ENCODE measurements at places on chromosomes 12 and 14.

- no peak for DNase-seq
These were observed 6.3 kb upstream of the RIN3 start for GRCh38 chr14:92507174-92507768.

DNA sequence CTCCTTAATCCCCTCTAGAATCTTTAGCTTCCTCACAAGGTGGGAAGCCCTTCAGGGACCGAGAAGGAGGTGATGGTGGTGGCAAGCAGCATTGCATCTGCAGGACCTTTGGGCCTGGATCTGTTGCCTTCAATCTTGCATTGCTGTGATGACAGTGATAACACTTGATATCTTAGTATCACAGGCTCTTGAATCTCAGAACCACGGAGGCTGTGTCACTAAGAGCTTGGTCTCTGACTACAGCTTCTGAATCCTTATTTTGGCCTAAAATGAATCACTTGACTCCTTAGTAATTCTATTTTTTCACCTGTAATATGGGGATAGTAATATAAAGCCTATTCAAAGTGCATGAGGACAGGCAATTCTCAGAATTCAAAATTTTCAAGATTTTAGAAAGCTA, 8.9 kb upstream of the AMN1 start:
- peak; percentile 45 for DNase-seq

DNA sequence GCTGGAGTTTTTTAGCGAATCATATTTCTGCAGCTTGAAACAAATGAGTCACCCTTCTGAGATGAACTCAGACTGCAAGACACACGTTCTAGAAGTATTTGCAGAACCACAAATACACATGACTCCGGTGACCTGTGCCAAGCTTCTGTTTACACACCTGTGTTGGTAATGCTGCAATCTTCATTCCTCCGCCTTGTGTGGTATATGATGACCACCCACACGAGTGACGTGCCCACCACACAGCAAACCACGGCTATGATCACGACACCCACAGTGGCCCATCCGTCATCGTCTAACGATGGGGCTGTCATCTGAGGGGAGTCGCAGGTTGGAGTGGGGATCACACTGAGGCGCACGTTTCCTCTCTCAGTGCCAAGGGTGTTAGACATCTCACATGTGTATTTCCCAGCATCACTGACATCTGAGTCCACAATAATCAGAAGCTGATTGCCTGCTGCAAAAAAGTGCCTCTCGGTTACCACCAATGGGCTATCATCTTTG, 43.0 kb downstream of the LRIG3 start:
- DNase-seq: no peak

GRCh38 chr14:69473946-69474345, 10.6 kb upstream of the PLEKHD1 start:
- DNase-seq: no peak

GRCh38 chr12:49131894-49132461, 783 bp upstream of the TUBA1B start:
- DNase-seq: no peak

GRCh38 chr14:77043177-77043983, 14.9 kb upstream of the IRF2BPL start:
- DNase-seq: peak; percentile 80

DNA sequence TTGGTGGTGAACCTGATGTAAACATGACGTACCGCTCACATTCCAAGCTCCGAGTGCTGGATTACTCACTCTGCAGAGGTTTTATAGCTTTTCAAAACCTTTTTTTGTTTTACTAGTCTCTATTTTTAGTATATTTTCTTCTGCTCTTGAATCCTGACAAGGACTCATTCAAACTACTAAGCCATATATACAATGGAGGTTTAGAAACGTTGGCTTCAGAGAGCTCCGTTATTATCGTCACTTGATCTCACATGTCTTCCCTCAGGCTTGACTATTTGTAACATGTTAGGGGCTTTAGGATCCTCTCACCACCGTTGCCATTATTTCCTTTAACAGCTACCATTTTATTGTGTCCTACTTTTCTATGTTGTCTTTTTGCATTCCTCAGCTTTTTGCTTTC, 1321.5 kb upstream of the FLRT2 start:
- DNase-seq: no peak

DNA sequence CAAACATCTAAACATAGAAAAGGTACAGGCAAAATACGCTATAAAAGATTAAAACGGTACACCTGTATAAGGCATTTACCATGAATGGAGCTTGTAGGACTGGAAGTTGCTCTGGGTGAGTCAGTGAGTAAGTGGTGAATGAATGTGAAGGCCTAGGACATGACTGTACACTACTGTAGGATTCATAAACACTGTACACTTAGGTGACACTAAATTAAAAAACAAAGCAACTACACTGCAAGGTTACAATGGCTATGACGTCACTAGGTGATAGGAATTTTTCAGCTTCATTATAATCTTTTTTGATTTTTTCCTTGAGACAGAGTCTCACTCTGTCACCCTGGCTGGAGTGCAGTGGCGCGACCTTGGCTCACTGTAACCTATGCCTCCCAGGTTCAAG, 269.2 kb downstream of the KSR2 start:
- DNase-seq: no peak

- DNase-seq: no peak
These were observed 462.4 kb downstream of the TRHDE start for GRCh38 chr12:72734581-72734980.

- DNase-seq: no peak
These were observed 216.9 kb upstream of the HMGA2 start for GRCh38 chr12:65607401-65607841.

DNA sequence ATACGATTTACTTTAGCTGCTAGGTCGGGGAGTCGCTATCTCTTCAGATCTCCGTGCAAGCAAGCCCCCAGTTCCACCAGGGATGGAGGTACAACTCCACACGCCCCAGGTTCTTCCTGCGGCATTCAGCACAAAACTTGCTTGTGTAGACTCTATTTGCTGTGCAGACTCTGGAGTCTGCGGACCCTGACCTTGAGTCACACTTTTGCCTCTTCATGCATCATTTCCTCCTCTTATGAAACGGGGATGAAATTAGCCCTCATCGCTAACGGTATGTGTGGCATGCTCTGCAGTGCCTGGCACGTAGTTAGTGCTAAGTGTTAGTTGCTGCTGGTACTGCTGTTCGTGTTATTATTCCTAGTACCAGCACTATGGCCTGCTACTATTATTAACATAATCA, 84.4 kb downstream of the TMEM132D start:
- no peak for DNase-seq

- no peak for DNase-seq
These were observed 5.4 kb downstream of the RPS6KL1 start for GRCh38 chr14:74917646-74918081.

GRCh38 chr14:22565391-22565945, 23.6 kb downstream of the DAD1 start:
- peak; percentile 21 for DNase-seq

DNA sequence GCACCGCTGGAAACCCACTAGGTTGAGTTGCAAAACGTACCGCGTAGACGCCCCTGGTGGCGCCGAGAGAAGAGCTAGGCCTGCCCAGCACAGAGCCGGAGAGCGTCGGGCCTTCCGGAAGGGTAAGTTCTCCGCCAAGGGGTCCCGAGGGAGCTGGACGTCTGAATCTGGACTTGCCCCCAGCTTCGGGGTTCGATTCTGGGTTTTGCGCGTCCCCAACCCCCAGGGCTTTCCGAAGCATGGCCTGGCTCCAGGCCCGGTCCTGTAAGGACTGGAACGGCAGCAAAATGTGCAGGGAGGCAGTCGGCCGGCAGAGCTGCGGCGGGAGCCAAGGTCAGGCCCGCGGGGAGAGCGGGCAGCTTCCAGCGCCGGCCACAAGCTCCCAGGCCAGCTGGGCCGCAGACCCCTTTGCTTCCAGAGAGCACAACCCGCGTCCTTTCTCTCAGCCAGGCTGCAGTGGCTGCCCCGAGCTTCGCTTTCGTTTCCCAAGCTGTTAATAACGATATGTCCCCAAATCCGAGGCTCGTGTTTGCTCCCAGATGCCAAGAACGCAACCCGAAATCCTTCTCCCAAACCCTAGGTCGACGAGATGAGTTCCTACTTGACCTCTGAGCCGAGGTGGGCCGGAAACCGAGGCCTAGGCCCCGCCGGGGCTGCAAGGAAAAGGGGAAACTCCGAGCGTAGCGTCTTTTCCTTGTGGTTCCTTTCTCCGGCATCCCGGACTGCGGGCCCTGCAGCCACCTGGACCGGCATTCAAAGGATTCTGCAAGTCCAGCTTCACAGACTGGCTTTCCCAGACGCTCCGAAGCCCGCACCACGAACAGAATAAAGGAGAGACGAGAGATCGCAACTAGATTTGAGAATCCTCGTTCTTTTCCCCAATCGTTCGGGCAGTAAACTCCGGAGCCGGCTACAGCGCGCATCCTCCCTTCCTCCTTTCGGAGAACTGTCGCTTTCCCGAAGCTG, 3.2 kb upstream of the TBX5 start:
- no peak for DNase-seq

DNA sequence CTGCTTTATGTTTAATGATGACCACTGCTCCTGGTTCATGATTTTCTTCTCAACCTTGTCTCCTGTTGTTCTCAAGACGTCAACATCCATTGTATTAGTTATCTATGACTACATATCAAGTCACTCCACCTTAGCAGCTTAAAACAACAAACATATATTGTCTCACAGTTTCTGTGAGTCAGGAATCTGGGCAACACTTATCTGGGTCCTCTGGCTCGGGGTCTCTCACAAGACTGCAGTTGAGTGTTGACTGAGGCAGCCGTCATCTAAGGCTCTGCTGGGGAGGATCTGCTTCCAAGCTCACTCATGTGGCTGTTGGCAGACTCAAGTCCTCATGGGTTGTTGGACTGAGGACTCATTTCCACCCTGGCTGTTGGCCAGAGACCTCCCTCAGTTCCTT, 27.3 kb upstream of the FRS2 start:
- no peak for DNase-seq

GRCh38 chr14:51396222-51396815, 156.3 kb downstream of the TMX1 start:
- DNase-seq: no peak

DNA sequence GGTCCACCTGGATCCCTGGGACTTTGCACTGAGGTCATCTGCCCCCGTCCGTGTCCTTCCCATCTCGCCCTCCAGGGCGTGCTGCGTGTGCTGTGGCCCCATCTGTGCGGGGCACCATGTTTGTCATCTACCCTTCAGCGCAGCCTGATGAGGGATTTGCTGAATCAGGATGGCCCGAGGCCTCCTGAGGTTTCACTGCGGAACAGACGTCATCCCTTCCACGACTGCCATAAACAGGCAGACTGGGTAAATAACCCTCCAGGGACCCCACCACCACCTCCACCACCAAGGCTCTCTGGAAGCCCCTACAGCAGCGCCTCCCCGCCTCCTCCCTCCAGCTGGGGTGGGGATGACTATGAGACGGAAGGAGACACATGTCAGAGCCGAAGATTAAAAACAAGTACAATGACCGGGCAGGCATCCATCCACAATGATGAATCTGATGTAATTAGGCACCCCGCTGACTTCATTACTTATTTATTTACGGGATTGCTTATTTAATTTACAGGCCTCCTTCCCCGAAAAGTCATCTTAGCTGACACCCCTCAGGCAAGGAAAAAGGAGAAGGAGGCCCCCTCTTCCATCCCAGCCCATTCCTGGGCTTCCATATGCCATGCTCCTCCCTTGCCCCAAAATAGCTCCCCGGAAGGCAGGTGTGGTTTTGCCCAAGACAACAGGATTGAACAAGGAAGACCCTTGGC, 39.4 kb downstream of the NCOR2 start:
- DNase-seq: no peak

GRCh38 chr12:108019862-108020261, 109.2 kb upstream of the WSCD2 start:
- no peak for DNase-seq

DNA sequence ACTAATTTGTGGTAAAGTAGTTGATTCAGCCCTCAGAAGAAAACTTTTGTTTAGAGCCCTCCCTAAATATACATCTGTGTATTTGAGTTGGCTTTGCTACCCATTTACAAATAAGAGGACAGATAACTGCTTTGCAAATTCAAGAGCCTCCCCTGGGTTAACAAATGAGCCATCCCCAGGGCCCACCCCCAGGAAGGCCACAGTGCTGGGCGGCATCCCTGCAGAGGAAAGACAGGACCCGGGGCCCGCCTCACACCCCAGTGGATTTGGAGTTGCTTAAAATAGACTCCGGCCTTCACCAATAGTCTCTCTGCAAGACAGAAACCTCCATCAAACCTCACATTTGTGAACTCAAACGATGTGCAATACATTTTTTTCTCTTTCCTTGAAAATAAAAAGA, 2.7 kb downstream of the FZD10 start:
- no peak for DNase-seq

DNA sequence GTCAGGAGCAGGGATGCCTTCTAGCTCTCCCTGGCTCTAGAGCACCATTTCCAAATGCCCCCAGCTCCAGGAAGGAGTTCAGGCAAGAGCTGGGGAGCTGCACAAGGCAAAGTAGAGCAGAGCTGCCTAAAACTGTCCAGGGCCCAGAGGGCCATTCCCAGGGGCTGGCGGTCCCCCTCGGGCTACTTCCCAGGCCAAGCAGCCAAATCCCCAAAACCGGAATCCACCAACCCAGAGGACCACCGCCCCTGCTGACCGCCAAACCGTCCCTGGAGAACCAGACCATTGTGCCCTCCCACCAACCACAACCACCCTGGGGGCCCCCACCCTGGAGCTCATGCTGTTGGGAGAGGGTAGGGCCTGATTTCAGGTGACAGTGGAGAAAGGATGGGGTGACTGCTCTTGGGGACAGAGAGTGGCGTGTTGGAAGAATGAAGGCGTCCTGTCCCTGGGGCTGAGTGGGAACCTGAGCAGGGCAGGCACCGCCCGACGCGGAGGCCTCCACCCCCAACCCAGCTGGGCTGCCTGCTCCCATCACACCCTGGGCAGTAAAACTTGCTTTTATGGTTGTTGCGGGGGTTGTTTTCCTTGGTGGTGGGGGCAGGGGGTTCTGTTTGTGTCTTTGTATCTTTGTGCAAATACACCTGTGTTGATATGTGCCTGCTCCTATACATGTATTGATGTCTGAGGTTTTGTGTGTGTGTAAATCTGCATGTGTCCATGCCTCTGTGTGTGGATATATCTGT, 24.0 kb upstream of the KRT78 start:
- DNase-seq: no peak

GRCh38 chr12:27219693-27220054, 24.4 kb upstream of the STK38L start:
- no peak for DNase-seq

GRCh38 chr12:111405859-111406473, at the start of gene SH2B3:
Gene SH2B3, plus strand, starts transcription at chr12:111405923. Its CDS starts 12,223 bp downstream, at chr12:111418146.
- peak; percentile 88 for DNase-seq

DNA sequence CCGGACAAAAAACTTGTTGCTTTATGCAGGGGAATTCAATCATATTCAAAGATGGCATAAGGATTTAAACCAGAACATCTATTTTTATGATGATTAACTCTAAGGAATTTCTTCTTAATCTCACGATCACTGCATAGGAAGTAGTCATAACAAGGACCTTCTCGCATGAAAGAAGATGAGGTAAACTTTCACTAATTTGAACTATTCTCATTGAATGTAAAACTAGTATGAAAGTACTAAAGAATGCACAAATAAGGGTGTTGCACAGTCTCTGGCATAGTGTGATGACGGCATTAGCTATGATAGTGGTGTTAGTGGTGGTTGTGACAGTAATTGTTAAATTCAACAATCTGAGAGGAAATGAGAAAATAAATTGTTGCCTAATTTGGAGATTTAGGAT, 280.0 kb downstream of the SLC6A15 start:
- DNase-seq: no peak

Data from activated CD4-positive, alpha-beta memory T cell treated with anti-CD3 and anti-CD28 coated beads for 36 hours (primary cell).